Right renal pelvis (tissue), 4 donors: ENCODE measurements at places on chromosomes 3 and 15. TPM values are rescaled to one million over a fixed set of nuclear protein-coding genes. Genes with fewer than 3 reads are reported as not detected.

- DNase-seq = no peak
These were observed 50.4 kb downstream of the FLNB start for GRCh38 chr3:58058361-58059263.

DNA sequence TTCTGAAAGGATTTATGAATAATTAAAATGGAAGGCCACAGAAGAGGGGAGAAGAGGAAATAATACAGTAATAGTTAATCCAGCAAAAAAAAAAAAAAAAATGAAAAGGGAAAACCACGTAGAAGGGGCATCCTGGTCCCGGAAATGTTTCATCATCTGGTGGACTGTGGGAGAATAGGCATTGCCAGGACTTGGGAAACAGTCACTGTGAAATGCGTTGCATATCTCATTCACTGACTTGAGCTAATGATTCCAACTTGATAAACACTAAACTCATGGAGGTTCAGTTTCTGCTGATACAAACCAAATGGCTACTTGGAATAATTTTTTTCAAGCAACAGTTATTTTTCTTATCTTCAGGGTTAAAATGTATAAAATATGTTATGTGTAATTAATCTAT lies 3.2 kb downstream of the XCR1 start:
- DNase-seq = no peak

DNA sequence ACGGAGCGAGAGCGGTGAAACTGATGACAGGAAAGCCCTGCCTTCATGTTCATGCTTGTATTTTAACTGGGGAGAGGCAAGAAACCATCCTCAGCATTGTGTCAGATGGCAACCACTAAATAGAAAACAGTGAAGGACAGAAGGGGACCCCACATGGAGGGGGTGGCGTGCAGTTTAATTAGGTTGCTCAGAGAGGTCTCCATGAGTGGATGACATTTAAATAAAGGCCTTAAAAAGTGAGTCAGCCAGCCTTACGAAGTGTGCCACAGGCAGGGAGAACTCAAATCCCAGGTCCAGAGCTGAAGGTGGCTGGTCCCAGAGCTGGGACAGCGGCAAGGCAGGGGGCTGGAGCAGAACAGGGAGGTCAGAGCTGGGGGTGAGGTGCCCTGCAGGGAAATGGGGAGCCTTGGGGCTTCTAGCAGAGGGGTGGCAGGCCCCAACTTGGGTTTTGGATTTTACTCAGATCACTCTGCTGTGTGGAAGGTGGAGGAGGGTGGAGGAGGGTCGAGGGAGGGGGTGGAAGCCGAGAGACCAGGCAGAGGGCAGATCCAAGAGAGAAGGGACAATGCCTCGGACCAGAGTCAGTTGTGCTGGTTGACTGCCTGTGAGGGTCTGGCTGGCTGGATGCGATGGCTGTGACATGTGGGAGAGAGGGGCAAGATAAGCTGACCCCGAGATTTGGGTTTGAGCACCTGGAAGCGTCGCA lies 73.7 kb downstream of the KLF13 start:
- no peak for DNase-seq

DNA sequence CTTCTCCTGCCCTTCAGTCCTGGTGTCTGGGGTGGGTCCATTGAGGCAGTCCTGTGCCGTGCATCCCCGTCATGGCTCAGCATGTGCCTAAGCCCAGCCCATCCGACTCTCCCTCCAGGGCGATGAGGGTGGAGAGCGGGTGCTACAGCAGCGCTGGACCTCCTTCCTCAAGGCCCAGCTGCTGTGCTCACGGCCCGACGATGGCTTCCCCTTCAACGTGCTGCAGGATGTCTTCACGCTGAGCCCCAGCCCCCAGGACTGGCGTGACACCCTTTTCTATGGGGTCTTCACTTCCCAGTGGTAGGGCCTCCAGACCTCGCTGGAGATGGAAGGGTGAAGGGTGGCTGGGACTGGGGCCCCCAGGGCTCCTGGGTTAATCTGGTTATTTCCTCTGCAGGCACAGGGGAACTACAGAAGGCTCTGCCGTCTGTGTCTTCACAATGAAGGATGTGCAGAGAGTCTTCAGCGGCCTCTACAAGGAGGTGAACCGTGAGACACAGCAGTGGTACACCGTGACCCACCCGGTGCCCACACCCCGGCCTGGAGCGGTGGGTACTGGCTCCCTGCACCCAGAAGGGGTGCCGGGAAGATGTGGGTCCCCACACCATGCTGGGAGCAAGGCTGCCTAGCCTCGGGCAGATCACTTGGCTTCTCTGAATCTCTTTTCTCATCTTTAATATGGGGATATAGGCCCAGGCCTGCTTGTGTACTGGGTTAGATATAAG lies 10.1 kb downstream of the CIB1 start:
- DNase-seq = no peak

DNA sequence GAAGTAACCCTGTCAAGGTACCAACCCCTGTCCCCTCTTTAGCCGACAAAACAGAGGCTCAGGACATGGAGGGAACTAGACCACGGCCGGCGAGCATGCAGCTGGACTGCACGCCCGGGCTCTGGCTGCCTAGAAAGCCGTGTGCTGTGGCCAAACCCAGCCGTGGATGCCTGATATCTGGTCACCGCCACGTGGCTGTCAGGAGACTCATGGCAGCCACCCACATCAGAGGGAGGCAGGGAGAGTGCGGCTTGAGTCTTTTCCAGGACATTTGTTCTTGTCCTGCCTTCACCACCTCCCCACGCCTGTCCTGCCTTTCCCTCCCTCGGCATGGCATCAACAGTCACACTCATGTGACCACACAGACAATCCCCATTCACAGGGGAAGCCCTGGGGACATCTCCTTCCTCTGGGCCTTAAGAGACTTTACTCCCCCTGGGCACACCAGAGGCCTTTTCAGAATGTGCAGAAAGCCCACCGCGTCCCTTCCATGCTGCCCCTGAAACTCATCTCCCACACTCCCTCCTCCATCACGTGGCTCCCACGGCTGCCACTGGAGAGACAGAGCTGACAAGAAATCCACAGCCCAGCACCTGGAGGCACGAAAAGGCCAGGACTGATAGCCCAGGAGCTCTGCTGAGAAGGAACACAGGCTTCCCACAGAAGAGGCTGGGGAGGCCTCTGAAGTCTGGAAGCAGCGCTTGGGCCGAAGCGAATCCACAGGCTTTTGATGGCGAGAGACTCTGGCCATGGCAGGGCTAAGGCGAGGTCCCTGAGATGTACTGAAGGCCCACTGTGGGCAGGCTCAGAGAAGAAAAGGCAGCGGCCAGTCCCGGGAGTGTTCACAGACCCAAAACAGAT lies 71.2 kb upstream of the IQSEC1 start:
- no peak for DNase-seq

DNA sequence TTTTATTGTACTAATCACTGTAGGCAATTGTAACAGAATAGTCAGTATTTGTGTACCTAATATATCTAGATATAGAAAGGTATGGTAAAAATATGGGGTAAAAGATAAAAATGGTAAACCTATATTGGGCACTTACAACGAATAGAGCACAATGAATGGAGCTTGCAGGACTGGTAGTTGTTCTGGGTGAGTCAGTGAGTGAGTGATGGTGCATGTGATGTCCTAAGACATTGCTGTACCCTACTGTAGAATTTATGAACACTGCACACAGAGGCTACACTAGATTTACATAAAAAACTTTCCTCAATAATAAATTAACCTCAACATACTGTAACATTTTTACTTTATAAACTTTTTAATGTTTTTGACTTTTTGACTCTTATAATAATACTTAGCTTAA lies 274.3 kb upstream of the PPP2R3A start:
- no peak for DNase-seq

The LRTM1 gene
- polyA plus RNA-seq = not detected

The FETUB gene
- polyA plus RNA-seq = not detected

The RASL12 gene
- polyA plus RNA-seq = 6.1 TPM
